Hippocampal formation (tissue), 2 donors: ENCODE measurements at places on chromosomes 16 and 17.
A peak's percentile ranks its signal among the peaks of the same experiment; 100 is the strongest.

DNA sequence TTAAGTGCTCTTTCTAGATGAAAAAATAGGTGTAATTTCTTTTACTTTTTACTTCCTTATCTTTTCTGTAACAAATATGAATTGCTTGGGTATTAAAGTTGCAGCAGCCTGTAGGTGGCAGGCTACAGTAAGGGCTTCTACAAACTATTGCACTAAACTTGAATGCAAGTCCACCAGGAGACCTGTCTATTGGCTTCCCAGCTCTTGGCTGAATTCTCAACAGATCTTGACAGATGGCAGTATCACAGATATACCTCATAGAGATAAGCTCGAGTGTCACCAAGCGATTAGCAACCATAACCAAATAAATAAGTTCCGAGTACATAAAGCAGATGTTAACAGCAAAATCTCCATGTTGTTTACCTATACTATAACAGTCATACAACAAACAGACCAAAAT is 5.9 kb downstream of the BBS2 start:
- DNase-seq: peak; percentile 48

DNA sequence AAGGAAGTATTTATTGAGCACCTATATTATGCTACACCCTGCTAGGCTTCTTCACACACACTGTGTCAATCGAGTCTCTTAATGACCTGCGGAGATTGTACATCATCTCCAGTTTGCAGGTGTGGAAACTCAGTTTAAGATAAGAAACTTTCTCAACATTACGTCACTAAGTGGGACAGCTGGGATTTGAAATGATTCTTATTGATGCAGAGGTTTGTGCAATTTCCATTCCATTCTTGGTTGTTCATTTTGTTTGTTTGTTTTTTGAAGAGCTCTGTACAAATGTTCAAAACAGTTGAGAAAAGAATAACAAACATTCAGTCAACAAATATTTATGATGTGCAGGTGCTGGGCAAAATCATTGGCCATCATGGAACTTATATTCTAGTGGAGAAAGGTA is 84.8 kb downstream of the MAP2K6 start:
- no peak for DNase-seq

GRCh38 chr16:1916640-1916990 is 1.6 kb downstream of the HS3ST6 start:
- no peak for DNase-seq

- no peak for DNase-seq
Observed at GRCh38 chr16:80585764-80586163, 45.0 kb downstream of the DYNLRB2 start.

GRCh38 chr17:81396722-81397313 is 1.6 kb downstream of the BAHCC1 start:
- peak; percentile 59 for DNase-seq

GRCh38 chr17:79626156-79626890 is 15.5 kb upstream of the RBFOX3 start:
- no peak for DNase-seq

- DNase-seq: no peak
Observed at GRCh38 chr16:54431997-54432896, 145.7 kb upstream of the IRX3 start.

GRCh38 chr17:78781104-78781892 is 775 bp downstream of the CYTH1 start:
- DNase-seq: peak; percentile 47

GRCh38 chr16:89618109-89618998 is 4.9 kb downstream of the DPEP1 start:
- no peak for DNase-seq

- no peak for DNase-seq
Observed at GRCh38 chr16:54053891-54054820, 232.4 kb downstream of the IRX3 start.

GRCh38 chr17:15663176-15663575 is 20.9 kb downstream of the TRIM16 start:
- no peak for DNase-seq

- DNase-seq: no peak
Observed at GRCh38 chr16:79318143-79318899, 282.2 kb downstream of the MAF start.

GRCh38 chr17:32755045-32755805 is 121.7 kb downstream of the MYO1D start:
- peak; percentile 93 for DNase-seq

- DNase-seq: no peak
Observed at GRCh38 chr16:53209429-53209828, 154.6 kb downstream of the CHD9 start.

- DNase-seq: no peak
Observed at GRCh38 chr16:89476379-89476778, 14.0 kb downstream of the ANKRD11 start.

GRCh38 chr17:51455211-51455610 is 194.9 kb downstream of the UTP18 start:
- no peak for DNase-seq

DNA sequence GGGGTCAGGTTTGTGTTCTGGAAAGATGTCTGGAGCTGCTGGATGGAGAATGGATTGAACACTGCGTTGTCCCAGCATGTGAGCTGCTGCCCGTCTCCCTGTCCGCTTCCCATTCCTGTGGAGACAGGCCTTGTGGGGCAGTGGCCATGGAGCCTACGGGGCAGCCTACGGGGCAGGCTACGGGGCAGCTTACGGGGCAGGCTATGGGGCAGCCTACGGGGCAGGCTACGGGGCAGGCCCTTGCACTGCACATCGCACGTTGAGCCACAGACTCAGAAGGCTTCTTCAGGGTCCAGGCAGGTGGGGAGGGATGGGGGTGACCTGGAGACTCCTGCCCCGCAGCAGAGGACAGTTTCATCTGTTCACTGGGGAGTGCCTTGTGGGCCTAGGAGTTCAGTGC is 9.7 kb upstream of the DBNDD1 start:
- no peak for DNase-seq
